ENCODE measurements at places on chromosomes 12 and 14.

DNA sequence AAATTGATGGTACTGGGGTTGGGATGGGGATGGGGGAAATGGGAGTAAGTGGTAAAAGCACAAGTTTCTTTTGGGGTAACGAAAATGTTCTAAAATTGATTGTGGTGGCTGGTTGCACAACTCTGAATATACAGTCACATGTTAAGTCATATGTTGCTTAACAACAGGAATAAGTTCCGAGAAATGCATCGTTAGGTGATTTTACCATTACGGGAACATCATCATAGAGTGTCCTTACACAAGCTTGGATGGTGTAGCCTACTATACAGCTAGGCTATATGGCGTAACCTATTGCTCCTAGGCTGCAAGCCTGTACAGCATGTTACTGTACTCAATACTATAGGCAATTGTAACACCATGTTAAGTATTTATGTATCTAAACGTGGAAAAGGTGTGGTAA is 31.0 kb downstream of the ITGA7 start:
- DNase-seq = no peak

DNA sequence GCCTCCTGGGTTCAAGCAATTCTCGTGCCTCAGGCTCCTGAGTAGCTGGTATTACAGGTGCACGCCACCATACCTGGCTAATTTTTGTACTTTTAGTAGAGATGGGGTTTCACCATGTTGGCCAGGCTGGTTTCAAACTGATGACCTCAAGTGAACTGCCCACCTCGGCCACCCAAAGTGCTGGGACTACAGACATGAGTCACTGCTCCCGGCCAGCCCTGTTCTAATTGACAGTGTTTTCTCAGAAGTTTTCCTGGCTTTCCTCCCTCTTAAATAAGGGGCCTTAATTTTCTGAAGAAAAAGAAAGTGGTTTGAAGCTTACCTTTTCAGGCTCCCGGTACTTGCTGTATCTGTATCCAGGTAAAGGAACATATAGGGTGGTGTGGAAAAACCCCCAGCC is 1.7 kb downstream of the HAL start:
- no peak for DNase-seq

GRCh38 chr12:9872162-9872561 is 3.0 kb upstream of the CLEC2B start:
- peak; percentile 57 for DNase-seq

DNA sequence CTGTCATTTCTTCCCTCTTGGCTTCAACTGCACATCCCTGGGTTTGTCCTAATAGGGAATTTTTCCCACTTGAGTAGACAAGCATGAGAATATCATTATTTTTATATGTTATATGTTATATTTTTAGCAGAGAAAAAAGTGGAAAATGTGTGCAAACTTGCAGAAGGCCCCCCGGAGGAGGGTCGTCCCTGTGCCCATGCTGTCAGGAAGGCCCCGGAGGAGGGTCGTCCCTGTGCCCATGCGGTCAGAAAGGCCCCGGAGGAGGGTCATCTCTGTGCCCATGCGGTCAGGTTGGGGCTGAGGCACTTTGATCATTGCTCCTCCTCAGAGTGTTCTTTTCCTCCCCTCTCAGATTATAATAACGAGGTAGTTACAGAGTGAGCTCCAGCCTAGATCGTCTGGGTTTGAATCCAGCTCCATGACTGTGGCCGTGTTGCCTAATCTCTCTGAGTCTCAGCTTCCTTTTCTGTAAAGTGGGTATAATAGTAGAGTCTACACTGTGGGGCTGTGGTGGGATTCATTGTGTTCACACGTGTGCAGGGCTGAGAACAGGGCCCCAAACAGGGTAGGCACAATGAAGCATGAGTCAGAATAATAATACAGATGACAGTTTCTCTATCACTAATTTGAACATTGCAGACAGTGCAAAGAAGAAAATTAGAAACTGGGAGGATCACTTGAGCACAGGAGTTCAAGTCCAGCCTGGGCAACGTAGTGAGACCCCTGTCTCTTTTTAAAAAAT is 33.4 kb downstream of the ELK3 start:
- no peak for DNase-seq

Measured in KBM-7 (cell line).